ENCODE measurements at places on chromosomes 3 and 15.
A peak's percentile ranks its signal among the peaks of the same experiment; 100 is the strongest.

- H3K27me3 ChIP-seq = no peaks in the 10 kb centered on the region
- H3K36me3 ChIP-seq = peaks cover 4% of the 10 kb centered on the region
- H3K27ac ChIP-seq = no peak overlapping the region
- no peak for DNase-seq
- peaks cover 4% of the 10 kb centered on the region for H3K4me1 ChIP-seq
Measured at GRCh38 chr15:42544853-42545629, 3.6 kb downstream of the LRRC57 start.

DNA sequence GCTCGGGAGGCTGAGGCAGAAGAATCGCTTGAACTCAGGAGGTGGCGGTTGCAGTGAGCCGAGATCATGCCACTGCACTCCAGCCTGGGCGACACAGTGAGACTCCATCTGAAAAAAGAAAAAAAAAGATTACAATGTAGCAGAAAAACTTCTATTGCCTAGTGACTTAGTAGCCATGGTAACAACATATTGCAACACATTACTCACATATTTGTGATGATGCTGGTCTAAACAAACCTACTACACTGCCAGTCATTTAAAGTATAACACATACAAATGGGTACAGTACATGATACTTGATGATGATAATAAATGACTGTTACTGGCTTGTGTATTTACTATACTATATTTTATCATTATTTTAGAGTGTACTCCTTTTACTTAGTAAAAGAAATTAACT, 125.6 kb downstream of the PLOD2 start:
- H3K4me3 ChIP-seq = no peak overlapping the region
- H3K27ac ChIP-seq = no peak overlapping the region
- H3K4me1 ChIP-seq = no peaks in the 10 kb centered on the region
- no peaks in the 10 kb centered on the region for H3K27me3 ChIP-seq
- DNase-seq = peak; percentile 13
- no peaks in the 10 kb centered on the region for H3K36me3 ChIP-seq

- H3K27me3 ChIP-seq = no peaks in the 10 kb centered on the region
- H3K4me1 ChIP-seq = peaks cover 9% of the 10 kb centered on the region
- peak overlapping the region; percentile 89 for H3K27ac ChIP-seq
Measured at GRCh38 chr15:39171944-39172368, 408.9 kb upstream of the THBS1 start.

GRCh38 chr3:166837535-166837934, 542.6 kb downstream of the ZBBX start:
- H3K4me3 ChIP-seq = no peak overlapping the region
- H3K4me1 ChIP-seq = no peaks in the 10 kb centered on the region
- H3K27me3 ChIP-seq = no peaks in the 10 kb centered on the region
- H3K27ac ChIP-seq = no peak overlapping the region
- H3K36me3 ChIP-seq = no peaks in the 10 kb centered on the region

GRCh38 chr15:43376017-43376705, 5.3 kb downstream of the TUBGCP4 start:
- no peak overlapping the region for H3K27ac ChIP-seq
- H3K4me1 ChIP-seq = peaks cover 2% of the 10 kb centered on the region
- H3K4me3 ChIP-seq = no peak overlapping the region
- no peaks in the 10 kb centered on the region for H3K27me3 ChIP-seq

GRCh38 chr15:45253330-45253729, 1.3 kb downstream of the SLC28A2 start:
- H3K36me3 ChIP-seq = no peaks in the 10 kb centered on the region
- no peak overlapping the region for H3K27ac ChIP-seq
- no peaks in the 10 kb centered on the region for H3K4me1 ChIP-seq
- no peak overlapping the region for H3K4me3 ChIP-seq

GRCh38 chr3:83946049-83946448, 1012.7 kb upstream of the CADM2 start:
- no peak overlapping the region for H3K4me3 ChIP-seq
- H3K36me3 ChIP-seq = no peaks in the 10 kb centered on the region
- no peaks in the 10 kb centered on the region for H3K27me3 ChIP-seq
- no peak for DNase-seq
- H3K4me1 ChIP-seq = no peaks in the 10 kb centered on the region
- H3K27ac ChIP-seq = no peak overlapping the region

DNA sequence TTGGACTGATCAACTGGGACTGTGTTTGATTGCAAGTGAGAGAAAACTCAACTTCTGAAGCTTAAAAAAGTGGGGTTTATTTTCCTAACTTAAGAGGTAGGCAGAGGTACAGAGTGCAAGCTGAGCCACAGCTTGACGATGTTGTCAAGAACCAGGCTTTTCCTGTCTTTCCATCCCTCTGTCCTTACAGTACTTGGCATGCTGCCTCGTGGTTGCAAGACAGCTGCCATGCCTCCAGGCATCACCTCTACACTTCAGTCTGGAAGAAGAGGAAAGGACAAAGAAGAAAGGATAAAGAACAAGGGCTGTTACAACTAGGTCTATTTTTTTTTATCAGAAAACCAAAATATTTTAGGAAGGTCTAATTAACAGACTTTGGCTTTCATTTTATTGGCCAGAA, 51.8 kb upstream of the GALNT15 start:
- H3K27me3 ChIP-seq = no peaks in the 10 kb centered on the region
- peaks cover 19% of the 10 kb centered on the region for H3K4me1 ChIP-seq
- H3K4me3 ChIP-seq = no peak overlapping the region
- no peak overlapping the region for H3K27ac ChIP-seq
- no peaks in the 10 kb centered on the region for H3K36me3 ChIP-seq

- H3K36me3 ChIP-seq = peaks cover 3% of the 10 kb centered on the region
- no peaks in the 10 kb centered on the region for H3K27me3 ChIP-seq
- H3K4me3 ChIP-seq = no peak overlapping the region
- no peak overlapping the region for H3K27ac ChIP-seq
- peaks cover 2% of the 10 kb centered on the region for H3K4me1 ChIP-seq
- peak; percentile 71 for DNase-seq
Measured at GRCh38 chr3:52570076-52570475, 33.7 kb downstream of the UQCC5 start.

- no peak for DNase-seq
- H3K36me3 ChIP-seq = no peaks in the 10 kb centered on the region
- no peaks in the 10 kb centered on the region for H3K27me3 ChIP-seq
- H3K4me1 ChIP-seq = no peaks in the 10 kb centered on the region
Measured at GRCh38 chr15:37100966-37101215, 542 bp upstream of the MEIS2 start.

DNA sequence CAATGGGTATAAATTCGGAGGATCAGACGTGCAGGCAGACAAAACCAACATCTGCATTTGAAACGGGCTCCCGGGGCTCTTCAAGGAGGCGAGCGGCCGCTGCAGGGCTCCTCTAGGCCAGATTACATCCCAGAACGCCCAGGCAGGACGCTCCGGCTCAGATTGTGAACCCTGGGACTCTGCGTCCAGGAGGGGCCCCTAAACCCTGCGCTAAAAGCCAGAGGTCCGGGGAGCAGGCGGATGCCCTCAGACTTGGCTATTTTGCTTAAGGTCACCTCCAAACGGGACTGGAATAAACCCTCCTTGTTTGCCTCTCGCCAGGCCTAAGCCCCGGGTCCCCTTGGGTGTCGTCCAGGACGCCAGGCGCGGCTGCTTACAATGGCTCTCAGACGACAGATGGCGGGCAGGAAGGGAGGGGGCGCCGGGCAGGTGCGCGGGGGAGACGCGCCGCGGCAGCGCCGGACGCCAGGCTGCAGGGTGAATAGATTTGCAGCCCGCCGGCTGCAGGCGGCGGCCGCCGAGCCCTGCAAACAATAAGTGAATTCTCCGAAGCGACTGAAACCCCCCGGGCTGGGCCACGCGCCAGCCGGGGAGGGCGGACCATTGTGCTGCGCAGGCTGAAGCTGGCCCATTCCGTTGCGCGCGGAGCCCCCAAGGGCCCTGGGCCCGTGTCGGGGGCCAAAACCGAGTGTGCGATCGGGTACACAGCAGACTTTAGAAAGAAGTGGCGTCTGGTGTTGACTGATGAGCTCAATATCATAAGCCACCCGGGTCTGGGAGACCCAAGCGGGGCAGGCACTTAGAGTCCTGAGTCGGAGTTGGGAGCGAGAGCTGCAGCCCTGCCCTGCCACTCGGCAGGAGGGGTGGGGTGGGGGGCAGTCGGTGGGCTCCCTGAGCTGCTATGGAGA, 32.3 kb upstream of the AMOTL2 start:
- no peaks in the 10 kb centered on the region for H3K36me3 ChIP-seq
- DNase-seq = peak; percentile 2
- no peak overlapping the region for H3K27ac ChIP-seq

DNA sequence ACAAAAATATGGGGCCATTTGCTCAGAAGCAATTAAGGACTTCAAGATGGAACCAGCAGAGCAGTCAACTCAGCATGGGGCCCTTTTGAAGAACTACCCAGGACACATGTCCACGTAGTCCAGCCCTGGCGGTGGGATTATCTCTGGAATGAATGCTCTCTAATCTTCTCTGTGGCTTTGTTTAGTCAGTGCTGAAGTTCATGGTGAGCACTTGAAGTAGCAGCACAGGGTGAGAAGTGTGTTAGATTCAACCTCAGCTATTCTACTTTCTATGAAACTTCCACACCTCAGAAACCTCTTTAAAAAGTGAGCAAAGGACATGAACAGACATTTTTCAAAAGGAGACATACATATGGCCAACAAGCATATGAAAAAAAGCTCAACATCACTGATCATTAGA, 74.4 kb downstream of the THRB start:
- no peaks in the 10 kb centered on the region for H3K36me3 ChIP-seq
- H3K4me1 ChIP-seq = no peaks in the 10 kb centered on the region
- DNase-seq = no peak
- H3K27ac ChIP-seq = no peak overlapping the region
- no peaks in the 10 kb centered on the region for H3K27me3 ChIP-seq
- no peak overlapping the region for H3K4me3 ChIP-seq

Measured in fibroblast of lung (primary cell).